ENCODE measurements at places on chromosomes 5 and 9. TPM values are rescaled to one million over a fixed set of nuclear protein-coding genes. Genes with fewer than 3 reads are reported as not detected.
A peak's percentile ranks its signal among the peaks of the same experiment; 100 is the strongest.

Gene PLAC8L1
- polyA plus RNA-seq, result not detected

Gene EQTN
- not detected for polyA plus RNA-seq

Gene ADAMTS12
- polyA plus RNA-seq, result 1.2 TPM

Gene SV2C
- 0.13 TPM for polyA plus RNA-seq

GRCh38 chr5:6861667-6862066 lies 148.4 kb downstream of the TENT4A start:
- no peak overlapping the region for H3K4me3 ChIP-seq
- no peaks in the 10 kb centered on the region for H3K27me3 ChIP-seq
- H3K4me1 ChIP-seq, result no peaks in the 10 kb centered on the region
- no peak for DNase-seq
- no peaks in the 10 kb centered on the region for H3K36me3 ChIP-seq

GRCh38 chr5:132457371-132458225 lies 33.0 kb downstream of the IRF1 start:
- peaks cover 19% of the 10 kb centered on the region for H3K36me3 ChIP-seq
- DNase-seq, result peak; percentile 35
- no peak overlapping the region for H3K4me3 ChIP-seq
- peak overlapping the region; percentile 85 for H3K27ac ChIP-seq
- H3K4me1 ChIP-seq, result peaks cover 79% of the 10 kb centered on the region
- H3K27me3 ChIP-seq, result no peaks in the 10 kb centered on the region

- no peak overlapping the region for H3K4me3 ChIP-seq
- DNase-seq, result no peak
These were observed 301.2 kb downstream of the KIAA0825 start for GRCh38 chr5:94316916-94317838.

DNA sequence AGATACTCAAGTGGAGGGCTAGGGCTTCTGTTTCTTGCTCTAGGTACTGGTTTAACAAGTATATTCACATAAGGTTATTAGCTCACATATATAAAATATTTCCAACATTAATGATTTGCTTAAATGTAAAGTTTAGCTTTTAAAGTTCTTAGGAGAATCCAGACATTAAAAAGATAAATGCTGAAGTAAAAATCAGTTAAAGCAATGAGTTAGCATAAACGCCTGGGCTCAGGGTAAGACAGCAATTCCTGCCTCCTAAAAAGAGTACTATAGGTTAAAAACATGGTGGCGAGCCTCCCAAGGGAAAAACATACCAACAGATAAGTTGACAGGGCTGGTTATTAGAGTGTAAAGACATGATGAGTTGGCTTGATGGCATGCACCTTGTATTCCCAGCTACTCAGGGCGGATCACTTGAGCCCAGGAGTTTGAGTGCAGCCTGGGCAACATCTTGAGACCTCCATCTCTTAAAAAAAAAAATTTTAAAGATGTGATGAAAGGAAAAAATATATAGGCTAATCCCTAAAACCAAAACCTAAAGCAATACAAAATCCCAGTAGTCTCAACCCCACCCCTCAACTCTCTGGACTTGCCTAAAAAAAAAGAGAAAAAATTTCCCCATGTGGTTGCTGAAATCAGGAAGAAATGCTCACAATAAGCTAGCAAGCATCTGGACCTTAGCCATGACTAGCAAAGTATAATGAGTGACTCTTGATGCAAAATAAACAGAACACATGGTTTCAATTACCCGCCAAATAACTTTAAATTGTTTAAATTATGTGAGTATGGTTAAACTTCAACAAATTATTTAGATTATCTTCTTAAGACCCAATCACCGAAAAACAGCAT lies 3.6 kb downstream of the GOLPH3 start:
- H3K27ac ChIP-seq, result peak overlapping the region; percentile 100
- DNase-seq, result peak; percentile 61
- H3K4me3 ChIP-seq, result peak overlapping the region; percentile 23
- H3K4me1 ChIP-seq, result peaks cover 73% of the 10 kb centered on the region
- peaks cover 41% of the 10 kb centered on the region for H3K36me3 ChIP-seq
- no peaks in the 10 kb centered on the region for H3K27me3 ChIP-seq

- H3K4me3 ChIP-seq, result no peak overlapping the region
- no peaks in the 10 kb centered on the region for H3K36me3 ChIP-seq
- no peak overlapping the region for H3K27ac ChIP-seq
- no peaks in the 10 kb centered on the region for H3K27me3 ChIP-seq
- no peaks in the 10 kb centered on the region for H3K4me1 ChIP-seq
These were observed 44.3 kb upstream of the TYRP1 start for GRCh38 chr9:12648925-12649324.

DNA sequence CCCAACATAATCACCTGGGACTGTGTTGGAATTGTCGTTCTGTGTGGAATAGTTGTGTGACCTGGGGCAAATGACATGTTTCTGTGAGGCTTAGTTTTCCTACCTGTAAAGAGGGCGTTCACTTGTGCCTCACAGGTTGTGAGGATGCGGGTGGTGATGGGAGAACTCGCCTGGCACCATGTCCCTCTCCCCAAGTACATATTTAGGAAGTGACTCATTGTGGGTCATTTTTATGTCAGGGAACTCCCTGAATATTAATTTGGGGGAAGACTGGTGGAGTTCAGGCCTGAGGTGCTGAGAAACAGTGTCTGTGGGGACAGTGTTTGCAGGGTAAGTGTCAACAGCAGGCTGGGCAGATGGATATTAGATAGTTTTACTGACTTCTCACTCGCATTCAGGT lies 144.7 kb downstream of the KDM4C start:
- no peak overlapping the region for H3K27ac ChIP-seq
- no peak overlapping the region for H3K4me3 ChIP-seq
- no peaks in the 10 kb centered on the region for H3K27me3 ChIP-seq
- peaks cover 22% of the 10 kb centered on the region for H3K4me1 ChIP-seq

DNA sequence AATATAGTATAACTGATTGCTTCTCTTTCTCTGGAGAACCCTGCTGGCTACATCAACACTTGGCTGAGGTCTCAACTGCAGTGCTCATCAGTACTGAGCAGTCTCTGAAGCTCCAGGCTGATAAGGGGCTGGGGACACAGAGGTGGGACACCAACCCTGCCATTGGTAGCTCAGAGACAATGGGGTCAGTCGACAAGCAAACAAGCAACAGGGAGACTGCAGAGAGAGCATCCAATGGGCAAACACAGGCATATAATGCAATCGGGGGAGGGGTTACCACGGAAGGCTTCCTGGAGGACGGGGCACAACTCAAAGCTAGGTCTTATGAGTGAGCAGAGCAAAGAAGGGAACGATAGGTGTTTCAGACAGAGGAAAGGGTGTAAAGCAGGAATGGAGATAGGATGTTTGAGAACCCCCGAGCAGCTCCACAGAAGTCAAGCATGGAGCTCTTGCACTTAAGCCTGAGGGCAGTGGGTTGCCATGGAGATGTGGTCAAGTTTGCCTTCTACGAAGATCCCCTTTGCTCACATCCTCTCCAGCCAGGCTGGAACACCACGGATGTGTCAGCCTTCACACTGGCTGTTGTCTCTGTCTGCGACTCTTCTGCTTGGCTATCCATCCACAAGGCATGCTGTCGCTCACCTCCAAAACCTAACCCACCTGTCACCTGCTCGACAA lies 21.5 kb upstream of the AKNA start:
- peaks cover 16% of the 10 kb centered on the region for H3K36me3 ChIP-seq
- H3K4me3 ChIP-seq, result no peak overlapping the region
- no peak for DNase-seq
- no peaks in the 10 kb centered on the region for H3K27me3 ChIP-seq
- H3K27ac ChIP-seq, result no peak overlapping the region
- H3K4me1 ChIP-seq, result peaks cover 17% of the 10 kb centered on the region

DNA sequence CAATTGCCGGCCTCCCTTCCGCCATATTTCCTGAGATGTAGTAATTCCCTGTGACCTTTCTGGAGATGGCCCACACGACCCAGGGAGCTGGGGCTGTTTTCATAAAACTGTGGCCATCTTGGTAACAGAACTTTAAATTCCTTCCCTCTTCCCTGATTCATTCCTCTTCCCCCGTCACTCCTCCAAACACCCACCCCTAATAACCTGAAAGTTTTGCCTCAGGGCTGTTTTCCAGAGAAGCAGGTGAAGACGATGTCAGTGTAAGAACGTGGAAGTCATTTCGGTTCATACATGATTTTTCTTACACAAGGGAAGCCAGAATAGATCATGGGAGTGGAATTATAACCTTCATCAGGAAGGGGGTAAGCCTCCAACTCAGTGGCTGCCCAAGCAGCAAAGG lies 40.6 kb upstream of the ANKH start:
- H3K27me3 ChIP-seq, result no peaks in the 10 kb centered on the region
- H3K27ac ChIP-seq, result no peak overlapping the region
- no peak overlapping the region for H3K4me3 ChIP-seq

- DNase-seq, result no peak
- no peaks in the 10 kb centered on the region for H3K36me3 ChIP-seq
- no peak overlapping the region for H3K27ac ChIP-seq
- H3K4me3 ChIP-seq, result no peak overlapping the region
These were observed 72.5 kb upstream of the PANK3 start for GRCh38 chr5:168651648-168652047.

- peak overlapping the region; percentile 3 for H3K27ac ChIP-seq
- no peaks in the 10 kb centered on the region for H3K27me3 ChIP-seq
- no peak overlapping the region for H3K4me3 ChIP-seq
- no peak for DNase-seq
These were observed 41.8 kb downstream of the FGF1 start for GRCh38 chr5:142644127-142644526.

Measured in stomach (tissue), 19 donors.